ENCODE measurements at places on chromosomes 2 and 18. TPM values are rescaled to one million over a fixed set of nuclear protein-coding genes. Genes with fewer than 3 reads are reported as not detected.

CTAGE1 gene
- 0.03 TPM for polyA plus RNA-seq

IL37 gene
- polyA plus RNA-seq: not detected

RAX gene
- polyA plus RNA-seq: not detected

IL1R2 gene
- 0.49 TPM for polyA plus RNA-seq

NT5C1B gene
- not detected for polyA plus RNA-seq

CRIM1 gene
- 228 TPM for polyA plus RNA-seq

TMEM237 gene
- 67.2 TPM for polyA plus RNA-seq

DCDC2C gene
- polyA plus RNA-seq: not detected

EMX1 gene
- polyA plus RNA-seq: not detected

TRABD2A gene
- polyA plus RNA-seq: 3.0 TPM

PID1 gene
- 0.16 TPM for polyA plus RNA-seq

ASXL3 gene
- polyA plus RNA-seq: not detected

PTPN4 gene
- polyA plus RNA-seq: 6.2 TPM

DUSP19 gene
- polyA plus RNA-seq: 0.85 TPM

CNTNAP5 gene
- polyA plus RNA-seq: 0.02 TPM

STEAP3 gene
- polyA plus RNA-seq: 30.6 TPM

ACVR1C gene
- 0.03 TPM for polyA plus RNA-seq

CXCR1 gene
- not detected for polyA plus RNA-seq

COL4A3 gene
- polyA plus RNA-seq: not detected

NCKAP5 gene
- polyA plus RNA-seq: 0.02 TPM

NTSR2 gene
- polyA plus RNA-seq: not detected

NDC80 gene
- 7.9 TPM for polyA plus RNA-seq

SSB gene
- polyA plus RNA-seq: 80.3 TPM

HAAO gene
- not detected for polyA plus RNA-seq

BMP10 gene
- not detected for polyA plus RNA-seq

ANKRD62 gene
- not detected for polyA plus RNA-seq

MORN2 gene
- 23.7 TPM for polyA plus RNA-seq

ZNF2 gene
- 2.3 TPM for polyA plus RNA-seq

STAT4 gene
- 0.12 TPM for polyA plus RNA-seq

SLC9A4 gene
- 0.11 TPM for polyA plus RNA-seq

FLACC1 gene
- 0.44 TPM for polyA plus RNA-seq

KYNU gene
- polyA plus RNA-seq: not detected

SRD5A2 gene
- polyA plus RNA-seq: not detected

MOB1A gene
- 19.7 TPM for polyA plus RNA-seq

CYBRD1 gene
- 21.1 TPM for polyA plus RNA-seq

ATP6V1B1 gene
- 6.1 TPM for polyA plus RNA-seq

PRKAG3 gene
- polyA plus RNA-seq: not detected

CACNB4 gene
- 0.10 TPM for polyA plus RNA-seq

CMPK2 gene
- polyA plus RNA-seq: 1.1 TPM

RPL31 gene
- 4,488 TPM for polyA plus RNA-seq

C1QL2 gene
- not detected for polyA plus RNA-seq

RNF181 gene
- 312 TPM for polyA plus RNA-seq

TAF1B gene
- polyA plus RNA-seq: 8.3 TPM

HRH4 gene
- not detected for polyA plus RNA-seq

GPR45 gene
- not detected for polyA plus RNA-seq

TUBA3E gene
- polyA plus RNA-seq: not detected

ADAM23 gene
- polyA plus RNA-seq: 3.6 TPM

DSG1 gene
- polyA plus RNA-seq: not detected

DNAH6 gene
- 0.03 TPM for polyA plus RNA-seq

CD207 gene
- polyA plus RNA-seq: 0.33 TPM

SERPINB3 gene
- polyA plus RNA-seq: not detected

CHRNG gene
- not detected for polyA plus RNA-seq

GPR39 gene
- polyA plus RNA-seq: 2.1 TPM

ABCG8 gene
- polyA plus RNA-seq: not detected
